ENCODE measurements at places on chromosomes 3 and 15.

- peak; percentile 72 for DNase-seq
These were observed 365.5 kb downstream of the SHQ1 start for GRCh38 chr3:72482589-72483321.

DNA sequence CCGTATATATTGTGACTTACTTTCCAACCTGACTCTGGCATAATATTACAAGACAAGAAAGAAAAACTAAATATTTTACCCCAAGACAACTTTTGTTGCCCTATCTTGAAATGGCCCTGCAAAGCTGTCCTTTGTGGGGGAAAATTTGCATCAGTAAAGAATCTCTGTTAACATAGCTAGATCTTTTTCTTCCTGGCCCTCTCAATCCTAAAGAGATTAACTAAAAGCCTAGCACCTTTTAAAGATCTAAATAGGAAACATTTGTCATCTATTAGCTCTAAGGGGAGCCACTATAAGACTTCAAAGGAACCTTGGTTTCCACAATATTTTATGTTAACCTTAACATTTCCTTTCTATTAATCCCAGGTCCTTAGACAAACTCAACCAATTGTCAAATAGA, 199.0 kb upstream of the SLITRK3 start:
- no peak for DNase-seq

GRCh38 chr3:191030929-191031328, 168.1 kb upstream of the OSTN start:
- no peak for DNase-seq

DNA sequence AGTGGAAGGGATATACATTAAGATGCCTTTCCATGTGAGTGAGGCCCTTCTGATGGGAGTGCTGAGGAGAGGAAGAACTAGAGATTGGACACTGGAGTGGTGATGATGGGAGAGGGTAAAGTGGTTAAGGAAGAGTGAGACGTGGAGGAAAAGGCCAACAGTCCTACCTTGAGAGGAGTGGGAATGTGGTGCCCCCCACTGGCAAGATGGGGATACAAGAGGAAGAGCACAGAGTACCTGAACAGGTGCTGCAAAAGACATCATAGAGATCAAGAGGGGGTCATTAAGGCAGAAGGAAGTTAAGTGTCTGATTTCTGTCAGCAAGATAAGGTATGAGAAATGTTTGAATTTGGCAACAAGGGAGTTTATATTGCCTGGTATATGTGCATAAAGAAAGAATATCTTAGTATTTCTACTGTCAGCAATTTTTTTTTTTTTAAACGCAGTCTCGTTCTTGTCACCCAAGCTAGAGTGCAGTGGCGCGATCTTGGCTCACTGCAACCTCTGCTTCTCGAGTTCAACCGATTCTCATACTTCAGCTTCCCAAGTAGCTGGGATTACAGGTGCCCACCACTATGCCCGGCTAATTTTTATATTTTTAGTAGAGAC, 34.0 kb downstream of the ARIH2 start:
- no peak for DNase-seq

GRCh38 chr3:47581422-47581821, 2.8 kb upstream of the CSPG5 start:
- no peak for DNase-seq

- DNase-seq: no peak
These were observed 114.6 kb upstream of the GALNT15 start for GRCh38 chr3:16059711-16060357.

GRCh38 chr3:172953571-172953970, 187.5 kb downstream of the SPATA16 start:
- DNase-seq: no peak

GRCh38 chr3:67048067-67048714, 50.1 kb downstream of the KBTBD8 start:
- no peak for DNase-seq

DNA sequence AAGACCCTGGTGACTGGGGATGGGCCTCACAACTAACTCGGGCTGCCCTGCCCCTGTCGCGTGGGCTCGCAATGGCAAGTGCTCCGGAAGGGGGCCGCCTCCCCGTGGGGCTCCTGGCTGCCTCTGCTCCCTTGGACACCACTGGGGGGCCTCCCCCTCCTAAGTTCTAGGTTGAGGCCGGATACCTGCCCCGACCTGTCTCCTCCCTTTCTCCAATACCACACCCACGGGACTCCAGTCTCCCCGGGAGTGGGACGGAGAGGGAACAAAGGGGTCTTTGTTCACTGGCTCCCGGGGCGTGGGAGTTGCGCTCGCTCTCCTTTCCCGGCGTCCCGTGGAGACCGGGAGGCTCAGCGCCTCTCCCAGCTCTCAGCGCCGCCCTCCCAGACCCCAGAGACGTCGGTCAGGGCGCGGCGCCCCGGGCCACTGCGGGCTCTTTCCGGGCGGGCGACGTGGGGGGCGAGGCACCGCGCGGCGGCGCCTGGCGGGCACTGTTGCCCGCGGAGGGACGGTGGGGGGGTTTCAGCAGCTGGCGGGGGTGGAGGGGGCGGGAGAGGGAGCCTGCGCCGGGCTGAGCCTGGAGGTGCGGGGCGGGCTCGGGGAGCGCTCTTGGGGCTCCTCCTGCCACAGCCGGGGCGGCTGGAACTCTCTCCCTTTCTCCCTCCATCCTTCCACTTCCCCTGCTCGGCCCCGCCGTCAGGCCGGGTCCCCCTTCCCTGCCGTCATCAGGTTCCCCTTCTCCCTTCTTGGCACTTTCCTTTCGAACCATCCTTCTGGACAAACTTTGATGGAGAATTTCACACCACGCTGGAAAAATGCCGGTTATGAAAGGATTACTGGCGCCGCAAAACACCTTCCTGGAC, at the start of gene KCNH8:
Gene KCNH8 (plus strand): TSS at position 606 of the 863 bp plus-strand sequence. CDS start 210 bp downstream, at position 816.
- DNase-seq: peak; percentile 59

DNA sequence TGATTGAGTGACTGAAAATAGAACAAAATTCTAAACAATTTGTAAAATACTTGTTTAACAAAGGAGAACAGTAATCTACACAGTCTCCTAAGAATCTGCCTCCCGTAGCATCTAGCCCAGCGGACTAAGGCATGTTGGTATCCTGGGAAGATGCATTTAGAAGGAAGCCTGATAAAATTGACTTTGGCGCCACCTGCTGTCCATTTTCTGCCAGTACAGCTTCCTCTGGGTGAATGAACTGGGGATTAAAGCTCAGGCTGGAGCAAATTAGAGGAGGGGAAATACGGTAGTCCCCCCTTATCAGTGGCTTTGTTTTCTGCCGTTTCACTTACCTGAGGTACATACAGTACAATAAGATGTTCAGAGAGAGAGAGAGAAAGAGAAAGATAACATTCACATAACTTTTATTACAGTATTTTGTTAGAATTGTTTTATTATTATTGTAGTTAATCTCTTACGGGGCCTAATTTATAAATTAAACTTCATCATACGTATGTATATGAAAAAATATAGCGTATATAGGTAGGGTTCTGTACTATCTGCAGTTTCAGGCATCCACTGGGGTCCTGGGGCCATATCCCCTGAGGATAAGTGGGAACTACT, 191.6 kb downstream of the GAP43 start:
- peak; percentile 76 for DNase-seq

DNA sequence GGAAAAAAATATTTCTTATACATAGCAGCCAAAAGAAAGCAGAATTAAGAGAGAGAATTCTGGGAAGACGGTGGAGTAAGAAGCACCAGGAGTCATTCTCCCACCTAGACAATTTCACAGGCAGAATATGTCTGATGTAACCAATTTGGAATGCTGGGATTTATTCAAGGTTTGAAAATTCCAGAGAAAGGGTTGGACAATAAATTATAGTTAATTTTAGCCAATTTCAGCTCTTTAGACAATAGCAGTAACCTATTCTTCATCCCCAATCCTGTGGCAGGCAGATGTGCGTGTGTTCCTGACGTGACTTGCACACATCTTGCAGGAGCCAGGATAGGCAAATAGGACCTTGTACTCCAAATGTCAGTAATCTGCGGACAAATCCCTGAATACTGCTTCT, 541.0 kb upstream of the NAALADL2 start:
- DNase-seq: no peak

DNA sequence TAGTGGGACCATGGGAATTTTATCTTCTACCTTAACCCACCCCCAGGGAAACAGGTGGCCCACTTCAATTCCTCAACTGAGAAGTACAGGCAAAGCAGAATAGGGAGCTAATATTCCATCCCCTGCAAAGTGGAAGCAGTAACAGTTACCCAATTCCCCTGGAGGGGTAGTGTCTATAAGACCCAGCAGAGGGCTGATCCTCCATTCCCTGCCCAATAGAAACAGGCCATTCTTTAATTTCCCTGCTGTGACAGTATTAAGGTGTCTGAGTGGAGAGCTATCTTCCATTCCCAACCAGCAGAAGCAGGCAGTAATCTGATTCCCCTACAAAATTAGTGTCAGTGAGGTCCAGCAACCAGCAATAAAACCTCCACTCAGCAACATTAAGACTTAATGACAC, 219.8 kb downstream of the ULK4 start:
- no peak for DNase-seq

DNA sequence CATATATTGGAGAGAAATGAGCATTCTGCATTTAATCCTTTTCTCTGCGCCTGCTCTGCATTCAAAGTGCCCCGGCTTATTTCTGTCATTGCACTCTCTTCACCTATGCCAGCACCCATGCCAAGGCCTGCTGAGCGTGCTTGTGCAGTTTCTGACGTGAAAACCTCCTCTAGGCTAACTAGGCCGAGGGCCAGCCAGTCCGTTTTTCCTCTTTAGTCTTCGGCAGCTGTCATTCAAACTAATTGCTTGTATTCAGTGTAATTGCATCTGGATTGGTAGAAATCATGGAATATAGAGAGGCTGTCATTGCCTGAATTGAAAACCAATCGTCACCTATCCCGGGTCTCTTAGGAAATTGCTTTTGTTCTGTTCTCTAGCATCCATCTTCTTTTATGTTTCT, 94.0 kb downstream of the ARPP21 start:
- no peak for DNase-seq

DNA sequence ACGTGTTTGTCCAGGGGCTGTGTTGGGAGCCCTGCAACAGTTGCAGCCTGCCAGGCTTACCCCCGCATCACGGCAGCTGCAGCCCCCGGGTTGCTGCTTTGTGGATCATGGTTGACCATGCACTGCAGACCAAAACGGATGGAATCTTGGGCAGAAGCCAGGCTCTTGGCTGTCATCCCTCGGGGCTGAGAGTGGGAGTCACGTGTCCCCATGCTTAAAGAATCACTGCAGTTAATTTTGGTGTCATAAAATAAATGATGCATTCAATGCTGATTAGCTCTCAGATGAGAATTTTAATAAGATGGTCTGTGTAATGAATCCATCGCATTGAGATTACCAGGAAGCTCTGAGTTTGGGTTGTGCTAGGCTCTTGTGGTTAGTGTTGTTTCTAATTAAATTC, 115.6 kb downstream of the CHDH start:
- no peak for DNase-seq

- DNase-seq: no peak
These were observed 3.0 kb downstream of the NAALADL2 start for GRCh38 chr3:174862101-174862500.

- DNase-seq: no peak
These were observed 283.1 kb upstream of the NR2F2 start for GRCh38 chr15:96047255-96047931.

- DNase-seq: no peak
These were observed 2.1 kb downstream of the RFX7 start for GRCh38 chr15:56241374-56242105.

DNA sequence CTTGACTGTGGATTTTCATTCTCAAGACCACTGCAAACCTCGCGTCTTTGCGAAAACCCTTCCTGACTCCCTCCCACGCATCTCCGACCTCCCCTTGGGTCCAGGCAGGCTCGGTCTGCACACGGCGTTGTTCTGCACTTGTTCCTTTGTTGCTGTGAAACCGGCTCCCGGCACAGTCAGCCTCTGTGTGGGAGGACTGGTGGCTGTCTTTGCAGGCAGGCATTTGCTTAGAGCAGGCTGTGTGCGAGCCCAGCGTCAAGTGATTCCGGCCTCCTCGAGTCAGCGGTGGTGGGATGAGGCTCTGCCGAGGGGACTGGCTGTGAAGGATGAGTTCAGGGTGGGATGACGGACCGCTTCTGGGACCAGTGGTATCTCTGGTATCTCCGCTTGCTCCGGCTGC, 102.6 kb upstream of the ROPN1 start:
- DNase-seq: no peak

DNA sequence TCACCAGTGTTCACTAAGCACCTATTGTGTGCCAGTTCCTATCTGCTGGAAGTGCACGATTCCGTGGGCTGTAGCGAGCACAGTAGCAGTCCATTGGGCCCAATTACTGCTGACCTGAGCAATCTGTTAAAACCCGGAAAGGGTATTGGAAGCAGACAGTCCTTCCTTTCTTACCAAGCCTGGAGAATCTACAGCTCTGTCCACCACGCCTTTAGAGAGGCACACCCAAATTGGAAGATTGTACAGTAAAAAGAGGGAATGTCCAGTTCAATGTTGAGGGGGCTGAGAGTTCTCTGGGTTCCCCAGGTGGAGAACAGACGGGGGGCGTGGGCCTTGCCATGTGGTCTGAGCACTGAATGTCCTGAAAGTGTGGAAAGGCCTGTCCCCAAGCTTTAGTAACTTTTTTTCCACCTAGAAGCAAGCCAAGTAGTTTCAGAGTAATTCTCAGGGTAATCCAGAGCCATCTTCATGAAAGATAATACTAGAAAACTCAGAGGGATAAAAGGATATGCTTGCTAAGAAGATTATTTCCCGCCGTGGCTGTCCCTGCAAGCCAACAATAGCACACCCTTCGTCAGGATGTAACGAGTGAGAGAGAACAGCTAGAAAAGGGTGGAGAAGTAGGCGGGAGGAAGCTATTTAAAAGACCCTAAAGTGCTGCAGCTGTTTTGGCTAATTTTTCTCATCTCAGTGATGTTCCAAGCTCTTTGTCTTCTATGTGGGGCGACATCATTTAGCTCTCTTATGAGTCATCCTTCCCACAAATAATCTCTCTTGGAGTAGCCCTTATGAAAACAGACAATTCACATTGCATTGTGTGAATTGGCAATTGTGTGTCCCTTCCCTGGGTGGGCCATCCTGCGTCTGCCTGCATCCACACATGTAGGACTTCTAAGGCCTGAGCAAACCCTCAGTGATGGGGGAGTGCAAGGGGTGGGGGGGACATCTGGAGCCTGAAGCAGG, 181.0 kb downstream of the ATG7 start:
- DNase-seq: no peak
